ENCODE measurements at places on chromosomes 1 and 21.

GRCh38 chr1:36605942-36606640 lies 123.4 kb upstream of the CSF3R start:
- DNase-seq: no peak

GRCh38 chr1:11526071-11526895 lies 47.3 kb downstream of the DISP3 start:
- DNase-seq: no peak

- no peak for DNase-seq
Observed at GRCh38 chr1:159140474-159140873, 30.9 kb upstream of the CADM3 start.

DNA sequence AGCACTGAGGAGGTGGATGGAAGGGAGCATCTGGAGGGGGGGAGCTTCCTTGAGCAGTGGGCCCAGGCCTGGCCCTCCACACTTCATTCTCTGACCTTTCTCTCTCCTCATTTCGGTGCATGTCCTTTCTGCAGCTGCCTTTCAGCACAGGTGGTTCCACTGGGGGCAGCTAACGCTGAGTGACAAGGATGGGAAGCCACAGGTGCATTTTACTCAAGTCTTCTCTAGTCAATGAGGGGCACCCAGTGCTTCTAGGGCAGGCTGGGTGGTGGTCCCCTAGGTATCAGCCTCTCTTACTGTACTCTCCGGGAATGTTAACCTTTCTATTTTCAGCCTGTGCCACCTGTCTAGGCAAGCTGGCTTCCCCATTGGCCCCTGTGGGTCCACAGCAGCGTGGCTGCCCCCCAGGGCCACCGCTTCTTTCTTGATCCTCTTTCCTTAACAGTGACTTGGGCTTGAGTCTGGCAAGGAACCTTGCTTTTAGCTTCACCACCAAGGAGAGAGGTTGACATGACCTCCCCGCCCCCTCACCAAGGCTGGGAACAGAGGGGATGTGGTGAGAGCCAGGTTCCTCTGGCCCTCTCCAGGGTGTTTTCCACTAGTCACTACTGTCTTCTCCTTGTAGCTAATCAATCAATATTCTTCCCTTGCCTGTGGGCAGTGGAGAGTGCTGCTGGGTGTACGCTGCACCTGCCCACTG lies 43.2 kb downstream of the YARS1 start:
- no peak for DNase-seq

DNA sequence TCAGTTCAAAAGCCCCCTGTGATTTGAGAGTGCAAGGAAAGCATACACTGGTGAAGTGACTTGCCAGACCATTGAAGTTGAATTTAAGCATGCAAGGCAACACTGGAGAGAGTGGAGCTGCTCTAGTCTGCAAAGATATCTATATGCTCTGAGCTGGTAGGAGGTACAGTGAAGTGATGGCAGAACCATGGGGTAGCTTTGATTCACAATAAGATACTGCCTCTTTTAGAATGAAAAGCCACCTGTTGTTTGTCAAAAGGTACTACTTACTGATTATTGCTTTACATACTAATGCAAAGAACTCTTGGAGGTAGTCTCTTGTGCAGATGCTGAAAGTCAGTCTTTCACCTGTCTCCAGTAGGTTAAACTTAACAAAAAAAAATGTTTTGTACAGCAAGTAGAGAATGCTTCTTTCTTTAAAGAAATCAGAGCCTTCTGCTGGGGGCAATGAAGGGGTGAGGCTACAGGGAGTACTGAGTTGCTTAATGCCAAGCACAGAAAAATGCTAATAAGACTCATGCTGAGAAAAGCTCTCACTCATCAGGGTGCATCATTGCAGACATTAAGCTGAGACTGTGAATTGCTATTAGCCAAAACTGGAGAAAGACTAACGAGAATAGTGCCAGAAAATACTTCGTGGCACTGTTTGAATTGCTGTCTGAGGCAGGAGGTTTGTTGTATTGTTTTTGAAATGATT lies 1150.5 kb upstream of the TMPRSS15 start:
- no peak for DNase-seq
